ENCODE measurements at places on chromosomes 11 and 22.
A peak's percentile ranks its signal among the peaks of the same experiment; 100 is the strongest.

- DNase-seq, result peak; percentile 61
Measured at GRCh38 chr22:38505541-38506117, 482 bp downstream of the DDX17 start.

- DNase-seq, result no peak
Measured at GRCh38 chr11:12581416-12581815, 92.8 kb upstream of the TEAD1 start.

DNA sequence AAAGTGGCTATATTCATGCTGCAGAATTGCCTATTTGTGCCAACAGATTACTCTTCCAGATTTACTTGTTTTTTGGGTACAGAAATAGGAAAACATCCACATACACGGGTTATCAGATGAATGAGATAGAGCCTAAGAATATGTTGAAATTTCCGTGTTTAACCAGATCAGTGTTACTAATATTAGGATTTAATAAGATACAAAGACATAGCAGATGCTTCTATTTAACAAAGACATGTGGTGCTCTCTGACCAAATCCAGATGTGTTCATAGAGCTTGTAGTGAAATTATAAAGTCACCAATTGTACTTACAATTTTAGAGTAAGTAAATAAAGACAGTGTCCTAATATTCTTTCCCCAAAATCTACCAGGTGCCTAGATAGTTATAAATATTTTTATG lies 208.0 kb downstream of the CASP12 start:
- DNase-seq, result no peak

DNA sequence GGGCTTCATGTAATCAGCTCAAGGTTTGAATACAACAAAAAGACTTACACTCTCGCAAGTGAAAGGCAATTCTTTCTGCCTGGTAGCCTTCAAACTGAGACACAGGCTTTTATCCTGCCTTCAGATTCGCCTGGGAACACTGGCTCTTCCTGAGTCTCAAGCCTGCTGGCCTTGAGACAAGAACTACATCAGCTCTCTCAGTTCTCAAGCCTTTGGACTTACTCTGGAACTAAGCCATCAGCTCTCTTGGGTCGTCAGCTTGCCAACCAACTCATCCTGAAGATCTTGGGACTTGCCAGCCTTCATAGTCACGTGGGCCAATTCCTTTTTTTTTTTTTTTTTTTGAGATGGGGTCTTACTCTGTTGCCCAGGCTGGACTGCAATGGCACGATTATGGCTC lies 35.7 kb upstream of the LRRC10B start:
- no peak for DNase-seq

DNA sequence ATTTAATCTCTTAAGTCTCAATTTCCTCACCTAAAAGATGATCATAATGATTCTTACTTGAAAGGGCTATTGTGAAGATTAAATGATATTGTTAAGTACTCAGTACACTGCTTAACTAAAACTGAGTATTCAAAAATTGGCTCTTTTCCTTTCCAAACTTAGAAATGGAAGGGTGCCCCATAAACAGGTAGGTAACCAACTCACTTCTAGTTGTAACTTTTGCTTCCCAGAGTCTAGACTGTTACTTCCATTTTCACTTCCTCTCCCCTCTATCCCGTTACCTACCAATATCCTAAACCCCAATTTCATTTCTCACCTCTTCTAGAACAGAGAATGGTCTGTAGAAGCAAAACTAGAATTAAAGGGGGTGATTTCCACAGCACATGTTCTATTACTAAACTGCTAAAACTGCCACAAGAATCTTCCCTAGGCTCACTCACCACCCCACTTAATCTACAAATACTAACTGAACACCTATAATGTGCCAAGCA lies 50.0 kb downstream of the RRAS2 start:
- no peak for DNase-seq

DNA sequence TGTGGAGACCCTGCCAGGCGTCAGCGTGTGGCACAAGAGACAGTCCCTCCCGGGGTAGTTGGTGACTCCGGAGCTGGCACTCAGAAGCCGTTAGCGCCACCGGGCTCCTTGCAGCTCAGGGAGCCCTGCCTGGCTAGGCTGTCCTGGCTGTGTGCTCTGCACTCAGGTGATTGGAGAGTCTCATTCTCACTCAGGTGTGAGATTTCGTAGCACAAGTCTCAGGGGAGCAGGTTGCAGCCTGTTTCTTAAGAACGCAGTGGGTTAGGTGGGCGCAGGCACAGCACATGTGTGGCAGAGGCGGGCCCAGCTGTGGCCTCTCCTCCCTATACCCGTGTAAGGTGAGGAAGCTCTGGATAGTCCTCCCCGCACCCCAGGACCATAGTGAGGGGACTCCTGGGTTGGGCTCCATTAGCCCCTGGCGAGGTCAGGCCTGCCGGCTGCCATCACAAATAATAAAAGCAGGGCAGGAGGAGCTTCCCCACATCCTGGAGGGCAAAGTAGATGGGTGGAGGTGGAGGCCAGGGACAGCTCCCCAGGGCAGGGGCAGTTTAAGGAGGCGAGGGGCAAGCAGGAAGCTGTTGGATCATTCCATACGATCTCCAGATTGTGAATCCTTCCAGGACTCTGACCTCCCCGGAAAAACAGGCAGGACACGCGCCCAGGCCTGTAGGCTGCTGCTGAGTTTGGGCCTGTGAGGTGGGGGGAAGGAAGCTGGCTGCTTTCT lies 39.4 kb downstream of the SBF1 start:
- no peak for DNase-seq

GRCh38 chr11:44959064-44959463 lies 8.4 kb upstream of the TP53I11 start:
- no peak for DNase-seq

Measured in activated CD4-positive, alpha-beta T cell treated with anti-CD3 and anti-CD28 coated beads, Interleukin-2, amount 10 ng/mL, durations not matched to agents 7 days and 5 days (primary cell).